Activated CD8-positive, alpha-beta memory T cell treated with anti-CD3 and anti-CD28 coated beads for 48 hours (primary cell): ENCODE measurements at places on chromosomes 1 and 21.

DNA sequence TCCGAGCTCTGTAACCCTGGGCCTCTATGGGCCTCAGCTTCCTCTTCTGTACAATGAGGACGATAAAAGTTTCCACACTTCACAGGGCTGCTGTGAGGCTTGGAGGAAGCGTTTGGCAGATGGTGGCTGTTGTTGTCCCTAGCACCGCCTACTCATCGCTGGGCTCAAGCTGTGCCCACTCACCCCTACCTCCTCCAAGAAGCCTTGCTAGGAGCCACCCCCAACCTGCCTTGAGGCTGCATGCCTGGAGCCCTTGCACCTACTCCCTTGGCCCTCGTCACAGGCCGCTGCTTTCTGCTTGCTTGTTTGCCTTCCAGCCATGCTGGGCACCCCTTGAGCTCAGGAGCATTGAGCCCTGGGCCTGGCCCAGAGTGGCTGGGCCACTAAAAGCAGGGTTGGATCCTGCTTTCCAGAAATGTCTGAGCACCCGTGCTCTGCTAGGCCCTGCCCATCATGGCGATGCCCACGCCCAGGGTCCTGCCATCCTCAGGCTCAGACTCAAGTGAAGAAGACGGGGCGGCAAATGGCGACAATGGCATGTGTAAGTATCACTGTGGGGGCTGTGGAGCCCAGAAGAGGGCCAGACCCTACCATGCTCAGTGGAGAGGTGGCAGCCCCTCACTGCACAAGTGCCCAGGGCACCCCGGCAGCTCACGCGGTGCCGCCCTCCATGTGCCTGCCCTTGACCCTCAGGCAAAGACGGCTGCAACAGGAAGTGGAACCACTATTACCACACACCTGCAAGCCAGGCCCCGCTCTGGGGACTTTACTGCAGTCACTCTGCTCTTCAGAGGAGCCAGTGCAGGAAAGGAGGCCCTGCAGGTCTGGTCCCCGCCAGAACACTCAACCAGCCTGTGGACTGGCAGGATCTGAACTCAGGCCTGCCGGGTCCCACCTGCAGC lies 9.5 kb downstream of the SH3BGRL3 start:
- DNase-seq, result peak; percentile 36

DNA sequence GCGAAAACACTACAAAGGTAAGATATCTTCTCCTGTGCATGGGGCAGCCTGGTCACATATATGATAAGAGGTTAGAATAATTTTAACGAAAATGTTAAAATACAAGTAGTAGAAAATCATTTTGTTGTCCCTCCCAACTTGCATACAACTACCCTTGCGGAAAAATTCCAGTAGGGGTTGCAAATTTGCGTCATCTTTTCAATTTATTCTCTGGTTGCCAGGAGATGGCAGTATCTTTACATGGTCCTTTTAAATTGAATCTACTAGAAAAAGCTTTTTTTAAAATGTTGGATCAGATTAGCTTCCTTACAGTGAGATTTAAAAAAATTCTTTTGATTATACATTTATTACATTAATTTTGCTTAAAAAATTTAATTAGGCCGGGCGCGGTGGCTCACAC lies 10.9 kb downstream of the S100PBP start:
- DNase-seq, result no peak

DNA sequence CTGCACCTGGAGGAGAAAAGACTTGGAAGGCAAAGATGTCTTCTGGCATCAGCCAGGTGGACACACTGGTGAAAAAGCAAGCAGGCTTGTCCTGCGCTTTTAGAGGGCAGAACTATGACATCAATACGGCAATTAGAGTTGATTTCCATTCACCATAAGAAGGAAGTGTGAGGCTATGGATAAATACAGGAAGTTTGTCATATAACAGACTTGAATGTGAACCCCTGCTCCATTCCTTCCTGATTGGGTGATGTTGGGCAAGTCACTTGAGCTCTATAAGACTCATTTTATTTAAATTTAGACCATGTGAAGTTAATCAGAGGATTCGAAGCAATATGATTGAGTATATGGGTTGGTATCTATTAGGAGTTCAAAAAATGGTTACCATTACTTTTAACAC lies 137.8 kb downstream of the PLPP3 start:
- DNase-seq, result no peak

- no peak for DNase-seq
These were observed 12.3 kb upstream of the ADAM30 start for GRCh38 chr1:119908661-119909060.
